ENCODE measurements at places on chromosomes 4 and X. TPM values are rescaled to one million over a fixed set of nuclear protein-coding genes. Genes with fewer than 3 reads are reported as not detected.

Gene FSTL5
- total RNA-seq, result not detected

Gene ASB5
- not detected for total RNA-seq

Gene PWWP3B
- total RNA-seq, result not detected

Gene HNRNPDL
- 317 TPM for total RNA-seq

- DNase-seq, result peak; percentile 66
These were observed at the start of gene CNKSR2 for GRCh38 chrX:21374163-21374993. Gene CNKSR2, plus strand, starts transcription at chrX:21374418. Its CDS starts 480 bp downstream, at chrX:21374898.

GRCh38 chrX:131746491-131746968 is 202.7 kb downstream of the OR13H1 start:
- no peak for DNase-seq

GRCh38 chrX:11965436-11965835 is 172.8 kb upstream of the FRMPD4 start:
- no peak for DNase-seq

GRCh38 chr4:69836287-69836686 is 23.7 kb downstream of the SULT1E1 start:
- no peak for DNase-seq

Gene PHOX2B
- total RNA-seq, result not detected

Gene SSX1
- not detected for total RNA-seq

Gene ACOT9
- total RNA-seq, result 37.7 TPM

GRCh38 chr4:119626943-119627266 is 1.7 kb downstream of the PDE5A start:
- DNase-seq, result no peak

DNA sequence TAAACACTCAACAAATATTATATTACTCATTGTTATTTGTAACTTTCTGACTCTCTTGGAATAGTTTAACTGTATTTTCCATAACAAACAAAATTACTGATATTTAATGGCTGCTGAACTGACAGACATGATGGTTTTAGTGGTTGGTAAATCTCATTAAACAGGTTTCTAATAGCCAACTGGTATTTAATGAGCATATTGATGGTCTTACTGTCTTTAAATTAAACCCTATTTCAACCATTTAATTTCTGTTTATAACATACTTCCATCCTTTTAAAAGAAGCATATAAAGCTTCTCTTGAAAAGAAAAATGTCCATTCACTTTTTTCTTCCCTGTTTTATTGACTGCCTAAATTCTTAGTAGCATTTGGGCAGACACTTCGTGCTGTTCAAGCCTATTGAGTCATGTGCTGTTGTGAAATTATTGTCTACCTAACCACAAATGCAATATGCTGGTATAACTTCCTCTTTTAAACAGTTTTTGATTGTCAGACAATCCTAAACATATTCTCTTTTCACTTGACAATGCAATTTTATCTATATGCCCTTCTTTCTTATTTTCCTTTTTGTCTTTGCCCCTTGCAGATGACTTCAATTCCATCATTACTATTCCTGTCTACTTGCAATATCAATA is 163.9 kb upstream of the SLC7A11 start:
- DNase-seq, result no peak

GRCh38 chrX:141142946-141143345 is 34.0 kb downstream of the LDOC1 start:
- no peak for DNase-seq

Gene CPZ
- not detected for total RNA-seq

Gene PPEF2
- 0.29 TPM for total RNA-seq

Gene RNF212
- total RNA-seq, result 3.2 TPM

DNA sequence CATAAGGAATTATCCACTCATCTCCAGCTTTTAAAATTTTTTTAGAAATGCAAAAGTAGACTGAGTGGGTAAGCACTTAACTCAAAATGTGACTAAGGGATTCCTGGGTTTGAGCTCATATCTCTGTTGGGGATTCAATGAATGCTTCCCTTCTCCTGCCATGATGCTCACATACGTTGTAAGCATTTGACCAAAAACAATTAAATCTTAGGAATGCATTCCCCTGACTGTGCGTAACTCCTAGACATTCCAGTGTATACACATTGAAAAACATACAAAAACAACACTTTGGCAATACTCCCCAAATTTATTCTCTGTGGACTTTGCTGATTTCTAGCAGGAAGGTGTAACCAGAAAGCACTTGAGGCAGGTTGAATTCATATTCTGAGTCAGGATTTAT is 29.8 kb downstream of the SPANXA2 start:
- no peak for DNase-seq

DNA sequence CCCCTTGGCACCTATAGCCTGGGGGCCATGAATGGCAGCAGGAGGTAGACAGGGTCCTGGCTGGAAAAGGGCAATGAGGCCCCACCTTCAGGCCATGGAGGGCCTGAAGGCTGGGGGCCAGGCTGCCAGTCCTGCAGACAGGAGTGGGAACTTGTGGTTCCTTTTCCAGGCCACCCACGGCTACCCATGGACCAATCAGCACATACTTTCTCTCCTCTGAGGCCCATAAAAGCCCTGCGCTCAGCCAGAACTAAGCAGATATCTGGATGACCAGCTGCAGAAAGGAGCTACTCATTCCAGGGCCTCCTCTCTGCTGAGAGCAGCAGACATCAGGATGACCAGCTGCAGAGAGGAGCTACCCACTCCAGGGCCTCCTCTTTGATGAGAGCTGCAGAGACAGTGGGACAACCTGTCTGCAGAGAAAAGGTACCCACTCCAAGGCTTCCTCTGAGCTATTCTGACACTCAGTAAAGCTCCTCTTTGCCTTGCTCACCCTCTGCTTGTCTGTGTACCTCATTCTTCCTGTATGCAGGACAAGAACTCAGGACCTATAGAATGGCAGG is 67.2 kb downstream of the NAA11 start:
- DNase-seq, result no peak

Gene MAGEB10
- not detected for total RNA-seq

Gene HSFX2
- 0.23 TPM for total RNA-seq

All from activated CD8-positive, alpha-beta memory T cell treated with anti-CD3 and anti-CD28 coated beads, Interleukin-2, amount 10 ng/mL, durations not matched to agents 7 days and 5 days (primary cell).